ENCODE measurements at places on chromosomes 6 and 20. TPM values are rescaled to one million over a fixed set of nuclear protein-coding genes. Genes with fewer than 3 reads are reported as not detected.

Gene CTCFL
- total RNA-seq = not detected

Gene CCM2L
- not detected for total RNA-seq

Gene TP53TG5
- total RNA-seq = not detected

Gene ZBTB9
- total RNA-seq = 9.8 TPM

Gene PPP1R14C
- not detected for total RNA-seq

Gene ID4
- total RNA-seq = not detected

Gene IMPG1
- total RNA-seq = not detected

Gene LINC00237
- 0.33 TPM for total RNA-seq

Gene THBD
- 0.22 TPM for total RNA-seq

Gene KIAA1755
- total RNA-seq = not detected

Gene C20orf204
- total RNA-seq = 9.7 TPM

Gene MOXD1
- not detected for total RNA-seq

Gene EFCAB8
- 0.77 TPM for total RNA-seq

Gene PAX1
- total RNA-seq = not detected

Gene BHLHE23
- not detected for total RNA-seq

Gene SIRPA
- 1.6 TPM for total RNA-seq

Gene SCRT2
- total RNA-seq = not detected

Gene RCAN2
- total RNA-seq = 0.53 TPM

Gene RING1
- total RNA-seq = 41.2 TPM

Gene TULP4
- 58.1 TPM for total RNA-seq

Gene RNF182
- not detected for total RNA-seq

Gene BPIFA1
- total RNA-seq = not detected

Gene AVP
- total RNA-seq = not detected

Gene CST5
- not detected for total RNA-seq

Gene KCTD20
- total RNA-seq = 50.0 TPM

Gene PRKN
- total RNA-seq = 1.00 TPM

Gene WFDC10B
- not detected for total RNA-seq

Gene MYB
- 8.4 TPM for total RNA-seq

Gene BMP2
- not detected for total RNA-seq

Gene TSBP1
- total RNA-seq = not detected

Gene KPNA5
- total RNA-seq = 29.5 TPM

Gene THBS2
- total RNA-seq = not detected

Gene CSNK2A1
- 114 TPM for total RNA-seq

Gene ALDH8A1
- 1.4 TPM for total RNA-seq

Gene GTF3C6
- 60.9 TPM for total RNA-seq

Gene SLC4A11
- total RNA-seq = 2.4 TPM

Gene GJA10
- total RNA-seq = not detected

All from activated naive CD8-positive, alpha-beta T cell treated with anti-CD3 and anti-CD28 coated beads, Interleukin-2, amount 10 ng/mL, durations not matched to agents 7 days and 5 days (primary cell).